ENCODE measurements at places on chromosomes 11 and 22. TPM values are rescaled to one million over a fixed set of nuclear protein-coding genes. Genes with fewer than 3 reads are reported as not detected.

PRRG4 gene
- 0.06 TPM for total RNA-seq

GUCY1A2 gene
- 0.25 TPM for total RNA-seq

HRAS gene
- 20.8 TPM for total RNA-seq

SCGB1D4 gene
- total RNA-seq, result not detected

OR1S1 gene
- not detected for total RNA-seq

KRTAP5-10 gene
- total RNA-seq, result not detected

ASCL2 gene
- not detected for total RNA-seq

ART1 gene
- not detected for total RNA-seq

PIH1D2 gene
- total RNA-seq, result 1.8 TPM

SYNGR1 gene
- total RNA-seq, result 10.9 TPM

UBE4A gene
- 30.8 TPM for total RNA-seq

RFPL1 gene
- not detected for total RNA-seq

C11orf97 gene
- total RNA-seq, result not detected

GAL gene
- 1.5 TPM for total RNA-seq

SCGB2A2 gene
- total RNA-seq, result not detected

SLC22A6 gene
- total RNA-seq, result not detected

CCDC73 gene
- total RNA-seq, result not detected

BCO2 gene
- total RNA-seq, result 1.2 TPM

FREY1 gene
- not detected for total RNA-seq

ELMOD1 gene
- total RNA-seq, result not detected

BIRC3 gene
- total RNA-seq, result 0.05 TPM

EMID1 gene
- 0.56 TPM for total RNA-seq

CELSR1 gene
- total RNA-seq, result 0.64 TPM

ISX gene
- not detected for total RNA-seq

OR5B21 gene
- total RNA-seq, result not detected

CCDC116 gene
- 0.34 TPM for total RNA-seq

HBG2 gene
- total RNA-seq, result not detected

GNAZ gene
- total RNA-seq, result 0.20 TPM

LAYN gene
- 4.1 TPM for total RNA-seq

C11orf21 gene
- not detected for total RNA-seq

WNT7B gene
- 0.29 TPM for total RNA-seq

TRIM6 gene
- total RNA-seq, result 1.1 TPM

TRIM34 gene
- 6.6 TPM for total RNA-seq

RAC2 gene
- total RNA-seq, result 54.1 TPM

LRRN4CL gene
- total RNA-seq, result 8.5 TPM

OR2AG1 gene
- not detected for total RNA-seq

ADM2 gene
- 9.4 TPM for total RNA-seq

RAB3IL1 gene
- 16.0 TPM for total RNA-seq

Measured in cardiac ventricle fibroblast (primary cell).